ENCODE measurements at places on chromosomes 13 and 19.
A peak's percentile ranks its signal among the peaks of the same experiment; 100 is the strongest.

GRCh38 chr13:110638814-110639806, 23.8 kb downstream of the NAXD start:
- no peak for DNase-seq

DNA sequence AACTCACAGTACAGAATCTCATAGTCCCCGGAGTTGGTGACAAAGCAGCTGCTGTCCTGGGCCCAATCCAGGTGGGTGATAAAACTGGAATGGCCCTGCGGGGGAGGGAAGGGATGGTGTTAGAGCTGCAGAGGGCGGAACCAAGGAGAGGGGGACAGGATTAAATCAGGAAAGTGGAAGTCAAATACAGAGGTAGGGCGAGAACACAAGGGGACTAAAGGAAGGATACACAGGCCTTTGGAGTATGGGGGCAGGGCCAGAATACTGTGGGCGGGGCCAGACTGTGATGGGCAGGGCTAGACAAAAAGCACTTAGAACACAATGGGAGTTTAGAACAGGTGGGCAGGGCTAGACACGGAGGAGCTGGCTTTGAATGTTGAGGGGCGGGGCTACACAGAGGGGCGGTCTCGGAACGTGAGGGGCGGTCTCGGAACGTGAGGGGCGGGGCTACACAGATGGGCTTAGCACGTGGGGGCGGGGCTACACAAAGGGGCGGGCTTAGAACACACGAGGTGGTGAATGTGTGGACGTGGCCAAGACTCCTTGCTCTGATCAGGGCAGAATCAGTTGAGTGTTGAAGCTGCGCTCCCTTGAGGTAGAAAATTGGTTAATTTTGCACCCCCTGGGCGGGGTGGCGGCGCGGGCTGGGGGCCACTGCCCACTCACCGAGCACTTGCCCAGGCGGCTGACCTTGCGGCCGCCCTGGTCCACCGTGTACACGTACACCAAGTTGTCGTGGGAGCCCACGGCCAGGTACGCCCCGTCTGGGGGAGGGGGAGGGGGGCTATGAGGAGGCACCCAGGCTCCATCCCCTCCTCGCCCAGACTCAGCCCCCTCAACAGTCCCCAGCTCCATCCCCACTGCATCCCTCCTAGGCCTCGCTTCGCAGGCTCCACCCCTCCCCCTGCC, 14.0 kb upstream of the GPR4 start:
- peak; percentile 98 for DNase-seq

GRCh38 chr19:47239610-47240296, 8.8 kb upstream of the BBC3 start:
- peak; percentile 78 for DNase-seq

- no peak for DNase-seq
Measured at GRCh38 chr13:105805892-105806627, 729.4 kb downstream of the EFNB2 start.

GRCh38 chr13:79775830-79776229, 294.9 kb downstream of the NDFIP2 start:
- DNase-seq, result no peak

DNA sequence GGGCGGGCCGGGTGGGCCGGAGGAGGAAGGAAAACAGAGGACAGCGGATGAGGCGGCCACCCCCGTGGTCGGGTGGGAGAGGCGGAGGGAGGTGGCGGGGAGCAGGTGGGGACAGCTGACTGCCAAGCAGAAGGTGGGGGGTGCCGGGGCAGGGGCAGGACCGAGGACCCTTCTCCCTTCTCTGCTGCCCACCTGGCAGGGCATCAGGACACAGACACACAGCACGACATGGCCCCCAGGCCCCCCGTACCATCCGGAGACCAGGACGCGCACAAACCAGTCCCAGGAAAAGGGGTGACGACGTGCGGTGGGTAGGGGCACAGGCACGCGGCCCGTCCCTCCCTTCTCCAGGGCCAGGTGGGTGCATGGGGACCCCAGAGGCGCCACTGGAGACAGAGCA, 11.0 kb upstream of the CACTIN start:
- no peak for DNase-seq
